ENCODE measurements at places on chromosomes 5 and 9.

DNA sequence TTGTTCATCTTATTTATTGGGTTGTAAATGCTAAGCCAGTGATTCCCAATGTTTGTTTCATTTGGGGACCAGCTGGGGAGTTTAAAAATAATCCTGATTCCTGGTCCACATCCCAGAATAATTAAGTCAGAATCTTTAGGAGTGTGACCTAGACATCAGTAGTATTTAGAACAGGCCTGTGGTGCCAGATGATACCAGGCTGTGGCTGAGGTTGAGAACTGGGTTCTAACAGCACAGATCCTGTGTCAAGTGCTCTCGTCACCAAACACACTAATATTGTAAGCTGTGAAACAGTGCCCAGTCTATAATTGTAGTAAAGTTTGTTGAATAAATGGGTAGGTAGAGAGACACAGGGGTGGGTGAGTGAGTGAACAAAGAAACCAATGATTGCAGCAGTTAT is 172.1 kb upstream of the PPP1R2B start:
- no peak for DNase-seq

- DNase-seq, result no peak
These were observed 37.4 kb upstream of the SYNPO start for GRCh38 chr5:150603052-150603451.

DNA sequence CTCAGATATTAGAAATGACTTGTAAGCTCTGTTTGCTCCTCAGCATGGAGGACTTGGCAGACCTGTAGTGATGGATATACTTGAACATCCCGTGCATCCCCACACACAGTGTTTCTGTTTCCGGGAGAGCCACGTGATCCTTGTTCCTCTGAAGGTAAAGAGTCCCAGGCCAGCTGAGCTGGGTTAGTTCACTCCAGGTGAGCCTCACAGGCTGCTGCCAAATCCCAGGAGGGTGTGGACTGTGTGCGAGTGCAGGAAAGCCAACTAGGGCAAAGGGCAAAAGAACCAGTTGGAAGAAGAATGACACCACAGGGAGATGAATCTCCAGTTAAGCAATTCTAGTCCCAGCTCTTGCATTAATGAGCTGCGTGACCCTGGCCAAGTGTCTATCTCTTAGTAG is 10.4 kb upstream of the TOMM5 start:
- no peak for DNase-seq

GRCh38 chr5:98468188-98468869 is 305.1 kb upstream of the RGMB start:
- no peak for DNase-seq

DNA sequence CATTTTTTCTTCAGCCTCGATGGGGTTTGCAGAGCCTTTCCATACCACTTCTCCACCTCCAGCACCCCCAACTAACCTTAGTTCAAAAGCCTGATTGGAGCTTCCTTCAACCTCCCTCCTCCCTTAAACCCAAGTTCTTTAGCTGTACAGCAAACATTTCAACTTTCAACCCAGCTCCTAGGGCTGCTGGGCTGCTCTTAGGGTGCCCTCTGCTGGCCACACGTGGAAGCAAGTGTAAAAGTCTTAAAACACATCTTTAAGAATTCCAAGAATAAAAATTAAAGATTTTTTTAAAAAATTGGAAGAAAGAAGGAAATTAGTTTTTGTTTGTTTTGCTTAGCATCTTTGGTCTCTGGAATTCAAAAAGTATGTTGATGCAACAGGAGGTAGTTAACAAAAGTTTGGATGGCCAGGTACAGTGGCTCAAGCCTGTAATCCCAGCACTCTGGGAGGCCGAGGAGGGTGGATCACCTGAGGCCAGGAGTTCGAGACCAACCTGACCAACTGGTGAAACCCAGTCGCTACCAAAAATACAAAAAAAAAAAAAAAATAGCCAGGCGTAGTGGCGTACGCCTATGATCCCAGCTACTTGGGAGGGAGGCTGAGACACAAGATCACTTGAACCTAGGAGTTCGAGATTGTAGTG is 15.5 kb upstream of the HSD17B3 start:
- DNase-seq, result peak; percentile 25

DNA sequence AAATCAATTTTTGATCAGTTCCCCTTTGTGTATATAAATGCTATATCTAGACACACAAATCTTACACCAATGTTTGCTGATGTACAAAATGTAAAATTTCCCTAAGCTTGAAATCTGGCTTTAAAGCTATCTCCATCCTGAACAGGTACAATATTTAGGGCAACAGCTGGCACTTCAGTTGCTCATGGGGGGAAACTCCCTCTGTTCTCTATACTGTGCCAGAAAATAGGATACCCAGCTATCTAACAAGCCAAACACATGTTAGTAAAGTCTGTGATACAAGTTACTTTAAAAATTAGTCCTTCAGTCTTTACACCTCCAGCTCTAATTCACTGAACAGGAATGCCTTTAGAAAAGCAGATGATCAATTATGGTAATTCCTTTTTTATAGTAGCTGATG is 191.8 kb downstream of the SLF1 start:
- no peak for DNase-seq

- DNase-seq, result no peak
These were observed 8.4 kb downstream of the SLC36A3 start for GRCh38 chr5:151295138-151295537.

GRCh38 chr5:142439207-142439860 is 114.5 kb upstream of the SPRY4 start:
- DNase-seq, result no peak

- DNase-seq, result no peak
These were observed 115.4 kb upstream of the KLF9 start for GRCh38 chr9:70529833-70530232.
